ENCODE measurements at places on chromosomes 16 and 17.
A peak's percentile ranks its signal among the peaks of the same experiment; 100 is the strongest.

DNA sequence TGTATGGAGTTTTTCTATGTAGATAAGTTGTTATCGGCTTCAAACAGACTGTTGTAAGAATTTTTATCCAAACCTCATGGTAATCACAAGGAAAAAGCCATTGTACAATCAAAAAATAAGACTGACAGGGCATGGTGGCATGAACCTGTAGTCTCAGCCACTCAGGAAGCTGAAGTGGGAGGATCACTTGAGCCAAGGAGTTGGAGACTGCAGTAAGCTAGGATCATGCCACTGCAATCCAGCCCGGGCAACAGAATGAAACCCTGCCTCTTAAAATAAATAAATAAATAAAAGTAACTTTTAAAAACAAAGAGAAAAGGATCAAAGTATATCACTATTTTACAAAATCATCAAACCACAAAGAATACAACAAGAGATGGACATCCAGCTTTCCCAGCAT is 14.4 kb downstream of the OR1A1 start:
- no peak for DNase-seq

DNA sequence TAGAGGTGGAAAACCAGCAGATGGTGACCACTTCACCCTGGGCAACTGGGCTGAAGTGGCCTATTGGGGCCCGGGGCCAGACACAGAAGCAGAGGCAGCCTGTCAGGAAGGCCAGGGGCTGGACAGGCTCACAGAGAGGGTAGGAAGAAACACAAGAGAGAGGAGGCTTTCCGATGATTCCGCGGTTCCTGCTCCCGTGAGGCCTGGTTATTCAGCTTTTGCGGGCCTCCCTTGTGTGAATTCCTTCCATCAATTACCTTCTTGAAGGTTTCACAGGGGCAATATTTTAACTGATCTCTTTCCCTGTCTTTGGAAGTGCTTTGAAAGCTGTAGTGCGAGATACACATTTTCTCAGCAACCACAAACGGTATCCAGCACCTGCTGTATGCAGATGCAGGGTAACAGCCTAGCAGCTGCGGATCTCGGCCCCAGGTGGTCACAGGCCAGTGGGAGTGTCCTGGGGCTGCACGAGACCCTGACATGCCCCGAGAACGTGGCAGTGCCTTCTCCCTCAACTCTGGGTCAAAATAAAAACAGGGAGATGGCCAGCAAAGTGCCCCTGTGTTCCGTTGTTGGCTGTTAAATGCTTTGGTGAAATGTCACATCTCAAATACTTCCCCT is 11.6 kb upstream of the CMIP start:
- DNase-seq = no peak

GRCh38 chr16:56192986-56193945 is 2.0 kb downstream of the GNAO1 start:
- DNase-seq = peak; percentile 15

- no peak for DNase-seq
These were observed 32.2 kb downstream of the ABCA3 start for GRCh38 chr16:2308089-2308962.

DNA sequence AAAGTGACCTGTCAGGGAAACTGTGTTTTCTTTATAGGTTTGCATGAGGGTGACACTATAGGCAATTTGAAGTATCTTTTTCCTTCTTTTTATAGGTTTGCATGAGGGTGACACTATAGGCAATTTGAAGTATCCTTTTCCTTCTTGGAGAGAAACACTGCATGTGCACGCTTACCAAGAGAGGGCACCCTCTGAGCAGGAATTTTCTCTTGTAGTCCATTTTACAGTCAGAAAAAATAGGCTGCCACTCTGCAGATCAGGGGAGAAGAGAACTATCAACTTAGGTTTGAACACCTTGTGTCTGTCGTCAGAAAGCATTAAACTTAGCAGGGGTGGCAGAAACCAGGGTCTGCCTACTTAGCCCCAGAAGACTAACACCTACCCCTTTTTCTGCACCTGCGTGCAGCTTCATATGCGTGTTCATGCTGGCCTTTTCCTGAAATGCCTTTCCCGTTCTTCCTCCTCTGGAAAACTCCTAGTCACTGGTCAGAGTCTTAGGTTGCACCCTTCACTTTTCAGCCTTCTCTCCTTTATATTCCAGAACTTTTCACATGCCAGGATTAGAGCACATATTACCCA is 16.4 kb upstream of the SMIM36 start:
- DNase-seq = no peak

- DNase-seq = no peak
These were observed 62.7 kb downstream of the KLHDC4 start for GRCh38 chr16:87703071-87703470.

DNA sequence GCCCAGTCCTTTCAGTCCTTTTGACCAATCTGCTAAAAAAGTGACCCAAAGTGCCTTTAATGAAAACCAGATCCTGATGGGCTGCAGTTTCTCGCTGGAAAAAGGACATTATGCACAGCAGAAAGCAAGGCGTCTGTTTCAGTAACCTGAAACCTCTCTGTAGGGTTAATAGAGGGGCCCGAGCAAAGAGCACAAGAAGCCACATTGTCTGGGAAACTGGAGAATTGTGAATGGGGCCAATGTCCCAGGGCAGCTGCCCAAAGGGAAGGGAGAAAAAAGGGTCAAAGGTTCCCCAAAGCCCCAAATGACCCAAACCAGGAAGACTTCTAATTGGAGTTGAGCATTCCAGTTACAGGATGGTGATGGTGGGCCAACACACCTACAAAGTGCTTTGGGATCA is 3.0 kb downstream of the OTOA start:
- no peak for DNase-seq

- DNase-seq = no peak
These were observed 76.3 kb downstream of the JPH3 start for GRCh38 chr16:87678618-87679017.

- no peak for DNase-seq
These were observed 44.1 kb downstream of the CYB5D2 start for GRCh38 chr17:4187076-4187475.

DNA sequence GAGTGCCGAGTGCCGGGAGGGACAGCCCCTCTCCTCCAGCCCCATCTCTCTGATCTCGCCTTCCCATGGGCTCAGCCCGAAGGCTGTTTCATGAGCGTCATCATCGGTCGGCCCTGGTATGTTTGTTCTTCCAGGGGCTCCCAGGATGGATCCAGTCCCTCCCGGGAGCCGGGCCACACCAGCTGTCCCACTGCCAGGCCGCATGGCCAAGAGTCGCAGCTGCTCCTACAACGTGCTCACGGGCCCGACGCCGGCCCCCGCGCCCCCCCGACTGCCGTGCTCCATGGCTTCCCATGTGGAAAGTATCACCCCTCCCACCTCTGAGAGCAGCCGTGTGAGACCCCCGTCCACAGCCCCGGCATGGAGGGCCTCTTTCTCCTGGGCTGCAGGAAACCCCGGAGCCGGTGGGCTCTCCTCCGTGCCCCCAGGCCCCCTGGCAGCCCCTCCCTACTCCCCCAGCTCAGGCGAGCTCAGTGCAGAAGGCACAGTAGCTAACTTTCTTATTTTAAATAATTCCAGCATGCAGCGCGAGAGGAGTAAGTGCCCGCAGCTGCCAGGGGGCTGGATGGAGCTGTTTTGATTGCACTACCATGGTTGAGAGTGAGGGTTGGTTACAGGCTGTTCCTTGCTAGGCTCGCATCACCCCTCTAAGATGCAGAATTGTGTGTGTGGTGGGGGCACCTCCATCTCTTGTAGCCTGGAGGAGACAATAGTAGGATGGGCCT is 26.6 kb upstream of the GSE1 start:
- peak; percentile 15 for DNase-seq

DNA sequence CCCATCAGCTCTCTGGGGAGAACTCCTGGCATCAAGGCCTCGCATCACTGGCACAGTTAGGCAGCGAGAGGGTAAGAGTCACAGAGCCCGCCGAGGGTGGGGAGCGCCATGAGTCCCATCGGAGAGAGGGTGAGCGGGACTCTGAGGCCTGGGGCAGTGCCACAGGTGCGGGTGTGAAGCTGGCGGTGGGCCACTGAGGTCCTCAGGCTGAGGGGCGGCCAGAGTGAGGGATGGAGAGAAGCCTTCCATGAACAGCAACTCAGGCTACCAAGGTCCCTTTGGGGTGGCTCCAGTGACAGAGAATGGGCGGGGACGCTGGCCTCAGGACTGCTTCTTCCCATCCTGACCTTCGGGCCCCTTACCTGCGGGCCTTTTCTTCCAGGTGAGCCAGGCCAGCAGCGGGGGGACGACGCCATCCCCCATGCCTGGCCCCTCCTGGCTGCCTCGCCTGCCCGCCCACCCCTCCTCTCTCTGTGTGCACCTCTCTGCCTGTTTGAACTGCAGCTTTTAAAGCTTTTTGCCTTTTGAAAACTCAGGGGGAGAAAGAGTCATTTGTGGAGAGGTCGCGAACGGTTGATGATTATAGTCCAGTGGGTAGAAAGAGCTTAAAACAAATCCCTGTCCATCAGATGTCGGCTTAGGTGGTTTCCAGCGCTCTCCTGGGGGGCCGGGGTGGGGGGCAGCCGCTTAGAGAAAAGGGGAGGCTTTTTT is 149.3 kb upstream of the GSE1 start:
- no peak for DNase-seq

DNA sequence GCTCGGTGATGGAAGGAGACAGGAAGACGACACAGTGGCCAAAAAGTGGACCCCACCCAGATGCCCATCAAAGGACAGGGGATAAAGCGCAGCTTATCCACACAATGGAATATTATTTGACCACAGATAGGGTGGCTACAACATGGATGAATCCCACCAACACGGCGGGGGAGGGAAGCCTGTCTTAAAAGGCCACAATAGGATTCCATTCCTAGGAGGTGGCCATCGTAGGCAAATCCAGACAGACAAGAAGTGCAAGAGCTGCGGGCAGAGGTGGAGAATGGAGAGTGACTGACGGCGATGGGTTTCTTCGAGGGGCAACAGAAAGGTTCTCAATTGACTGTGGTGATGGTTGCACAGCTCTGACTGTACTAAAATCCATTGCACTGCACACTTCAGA is 16.0 kb downstream of the SLC38A8 start:
- no peak for DNase-seq

GRCh38 chr17:38402897-38403296 is 25.4 kb upstream of the ARHGAP23 start:
- DNase-seq = no peak

- DNase-seq = no peak
These were observed 4.5 kb upstream of the PPY start for GRCh38 chr17:43946781-43947180.

DNA sequence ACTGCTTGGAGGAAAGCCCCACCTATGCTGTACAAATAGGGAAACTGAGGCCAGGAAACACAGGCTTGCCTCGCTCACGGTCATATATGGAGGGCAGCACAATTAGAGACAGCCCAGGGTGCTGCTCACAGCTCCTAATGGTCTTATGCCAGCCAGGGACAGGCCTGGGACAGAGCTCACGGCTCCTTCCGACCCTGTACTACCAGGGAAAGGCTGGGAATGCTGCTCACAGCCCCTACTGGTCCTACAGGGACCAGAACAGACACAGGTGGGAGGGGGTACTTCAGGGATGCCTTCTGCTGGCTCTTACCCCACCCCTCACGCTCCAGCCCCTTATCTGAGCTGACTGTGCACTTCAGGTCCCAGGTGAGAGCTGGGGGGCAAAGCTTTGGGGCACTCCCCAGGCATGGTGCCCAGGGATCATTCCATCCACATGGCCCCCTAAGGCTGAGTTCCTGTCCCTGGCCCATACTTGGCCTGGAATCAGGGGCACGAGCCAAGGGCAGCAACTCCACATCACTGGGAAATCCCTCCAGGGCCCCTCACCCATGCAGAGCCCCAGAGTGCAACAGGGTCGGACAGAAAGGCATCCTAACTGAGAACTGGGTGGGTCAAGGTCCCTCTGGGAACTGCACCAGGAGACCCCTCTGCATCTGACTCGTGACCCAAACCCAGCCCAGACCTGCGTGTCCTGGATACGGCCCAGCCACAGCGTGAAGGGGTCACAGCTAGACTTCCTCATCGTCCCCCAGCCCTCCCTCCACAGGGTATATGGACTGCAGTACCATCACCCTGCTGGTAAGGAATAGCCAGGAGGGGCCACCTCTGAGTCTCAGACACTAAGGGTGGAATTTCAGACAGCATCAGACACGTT is 5.9 kb downstream of the RHBDF1 start:
- peak; percentile 25 for DNase-seq

GRCh38 chr17:47776330-47777197 is 43.5 kb downstream of the TBX21 start:
- peak; percentile 48 for DNase-seq

GRCh38 chr17:17837966-17838962 is 1.5 kb upstream of the SREBF1 start:
- DNase-seq = no peak

DNA sequence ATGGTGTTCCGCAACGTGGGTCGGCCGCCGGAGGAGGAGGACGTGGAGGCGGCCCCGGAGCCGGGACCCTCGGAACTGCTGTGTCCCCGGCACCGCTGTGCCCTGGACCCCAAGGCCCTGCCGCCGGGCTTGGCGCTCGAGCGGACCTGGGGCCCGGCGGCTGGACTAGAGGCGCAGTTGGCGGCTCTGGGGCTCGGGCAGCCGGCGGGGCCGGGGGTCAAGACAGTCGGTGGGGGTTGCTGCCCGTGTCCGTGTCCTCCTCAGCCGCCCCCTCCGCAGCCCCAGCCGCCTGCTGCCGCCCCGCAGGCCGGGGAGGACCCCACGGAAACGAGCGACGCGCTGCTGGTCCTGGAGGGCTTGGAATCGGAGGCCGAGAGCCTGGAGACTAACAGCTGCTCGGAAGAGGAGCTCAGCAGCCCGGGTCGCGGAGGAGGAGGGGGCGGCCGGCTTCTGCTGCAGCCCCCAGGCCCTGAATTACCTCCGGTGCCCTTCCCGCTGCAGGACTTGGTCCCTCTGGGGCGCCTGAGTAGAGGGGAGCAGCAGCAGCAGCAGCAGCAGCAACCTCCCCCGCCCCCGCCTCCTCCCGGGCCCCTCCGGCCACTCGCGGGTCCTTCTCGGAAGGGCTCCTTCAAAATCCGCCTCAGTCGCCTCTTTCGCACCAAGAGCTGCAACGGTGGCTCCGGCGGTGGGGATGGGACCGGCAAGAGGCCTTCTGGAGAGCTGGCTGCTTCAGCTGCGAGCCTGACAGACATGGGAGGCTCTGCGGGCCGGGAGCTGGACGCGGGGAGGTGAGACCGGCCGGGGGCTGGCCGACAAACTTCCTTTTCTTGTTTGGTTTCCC is 821 bp downstream of the SOCS7 start:
- DNase-seq = peak; percentile 4

GRCh38 chr17:74779501-74779900 is 3.4 kb upstream of the NAT9 start:
- DNase-seq = no peak

DNA sequence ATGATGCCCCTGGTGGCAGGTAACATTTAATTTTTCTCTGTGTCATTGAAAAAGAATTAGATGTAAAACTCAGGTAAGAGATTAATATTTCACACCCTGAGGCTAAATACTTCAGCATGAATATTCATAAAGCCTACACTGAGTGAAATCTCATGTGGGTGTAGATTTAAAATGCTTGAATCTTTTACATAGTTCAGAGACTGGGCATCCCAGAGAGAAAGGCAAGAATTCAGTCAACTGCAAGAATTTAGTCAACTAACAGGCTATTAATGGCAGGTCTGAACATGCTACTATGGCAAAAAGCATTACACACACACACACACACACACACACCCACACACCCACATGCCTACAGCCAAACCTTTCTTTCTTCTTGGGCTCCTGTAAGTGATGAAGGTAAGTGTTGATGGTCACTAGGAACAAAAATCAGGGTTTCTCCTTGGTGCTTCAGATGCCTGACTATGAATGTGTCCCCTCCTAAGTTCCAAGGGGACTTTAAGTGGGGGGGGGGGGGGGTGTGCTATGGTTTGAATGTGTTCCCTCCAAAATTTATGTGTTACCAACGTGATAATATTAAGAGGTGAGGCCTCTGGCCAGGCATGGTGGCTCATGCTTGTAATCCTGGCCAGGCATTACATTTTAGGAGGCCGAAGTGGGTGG is 63.7 kb upstream of the PSMD7 start:
- DNase-seq = no peak
